ENCODE measurements at places on chromosomes 7 and 10.

- no peak for DNase-seq
These were observed 1190.9 kb downstream of the TYW1 start for GRCh38 chr7:68187532-68187931.

- DNase-seq, result no peak
These were observed 171.1 kb downstream of the CUX1 start for GRCh38 chr7:101988513-101988912.

GRCh38 chr10:103980288-103980906 is 13.5 kb downstream of the SLK start:
- DNase-seq, result no peak

DNA sequence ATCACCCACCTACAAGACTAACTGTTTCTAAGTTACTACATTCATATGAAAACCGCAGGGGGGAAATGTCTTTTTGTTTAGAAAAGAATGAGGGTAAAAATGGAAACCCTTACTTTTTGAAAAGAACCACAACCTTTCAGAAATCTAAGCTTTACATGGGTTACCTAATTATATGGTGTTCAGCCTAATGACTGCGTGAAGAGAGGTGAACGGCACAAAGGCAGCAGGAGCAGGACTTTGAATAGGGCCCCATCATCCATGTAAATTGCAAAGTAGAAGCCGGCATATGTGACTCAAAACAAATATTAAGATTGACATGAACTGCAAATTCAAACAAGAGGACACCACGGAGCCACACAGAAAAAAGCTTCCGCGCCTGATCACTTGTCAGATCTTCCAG is 25.1 kb downstream of the NEBL start:
- no peak for DNase-seq

DNA sequence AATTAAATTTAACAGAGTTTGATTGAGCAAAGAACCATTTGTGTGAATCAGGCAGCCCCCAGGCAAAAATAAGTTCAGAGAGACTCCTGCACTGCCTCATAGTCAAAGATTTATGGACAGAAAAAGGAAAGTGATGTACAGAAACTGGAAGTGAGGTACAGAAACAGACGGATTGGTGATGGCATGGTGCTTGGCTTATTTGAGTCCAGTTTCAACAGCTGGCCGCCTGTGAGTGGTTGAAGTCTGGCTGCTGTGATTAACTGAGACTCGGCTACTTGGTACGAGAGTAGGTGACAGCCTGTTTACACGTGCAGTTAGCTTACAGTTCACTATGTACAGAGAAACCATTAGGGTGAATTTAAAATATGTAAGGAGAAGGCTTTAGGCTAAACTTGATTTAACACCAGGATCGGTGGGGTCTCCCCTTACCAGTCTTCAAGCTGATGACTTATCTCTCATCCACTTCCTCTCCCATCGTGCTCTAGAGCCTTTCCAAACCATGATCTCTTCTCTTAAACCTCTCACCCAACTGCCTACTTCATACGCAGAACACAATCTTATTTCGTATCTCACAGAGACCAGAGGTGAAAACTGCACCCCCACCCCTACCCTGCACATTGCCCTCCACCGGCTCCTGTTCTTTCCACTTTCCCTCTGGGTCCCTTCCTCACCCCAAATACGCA is 5.0 kb upstream of the MSMB start:
- DNase-seq, result no peak

GRCh38 chr7:148783801-148784527 is 85.3 kb downstream of the CUL1 start:
- DNase-seq, result no peak

DNA sequence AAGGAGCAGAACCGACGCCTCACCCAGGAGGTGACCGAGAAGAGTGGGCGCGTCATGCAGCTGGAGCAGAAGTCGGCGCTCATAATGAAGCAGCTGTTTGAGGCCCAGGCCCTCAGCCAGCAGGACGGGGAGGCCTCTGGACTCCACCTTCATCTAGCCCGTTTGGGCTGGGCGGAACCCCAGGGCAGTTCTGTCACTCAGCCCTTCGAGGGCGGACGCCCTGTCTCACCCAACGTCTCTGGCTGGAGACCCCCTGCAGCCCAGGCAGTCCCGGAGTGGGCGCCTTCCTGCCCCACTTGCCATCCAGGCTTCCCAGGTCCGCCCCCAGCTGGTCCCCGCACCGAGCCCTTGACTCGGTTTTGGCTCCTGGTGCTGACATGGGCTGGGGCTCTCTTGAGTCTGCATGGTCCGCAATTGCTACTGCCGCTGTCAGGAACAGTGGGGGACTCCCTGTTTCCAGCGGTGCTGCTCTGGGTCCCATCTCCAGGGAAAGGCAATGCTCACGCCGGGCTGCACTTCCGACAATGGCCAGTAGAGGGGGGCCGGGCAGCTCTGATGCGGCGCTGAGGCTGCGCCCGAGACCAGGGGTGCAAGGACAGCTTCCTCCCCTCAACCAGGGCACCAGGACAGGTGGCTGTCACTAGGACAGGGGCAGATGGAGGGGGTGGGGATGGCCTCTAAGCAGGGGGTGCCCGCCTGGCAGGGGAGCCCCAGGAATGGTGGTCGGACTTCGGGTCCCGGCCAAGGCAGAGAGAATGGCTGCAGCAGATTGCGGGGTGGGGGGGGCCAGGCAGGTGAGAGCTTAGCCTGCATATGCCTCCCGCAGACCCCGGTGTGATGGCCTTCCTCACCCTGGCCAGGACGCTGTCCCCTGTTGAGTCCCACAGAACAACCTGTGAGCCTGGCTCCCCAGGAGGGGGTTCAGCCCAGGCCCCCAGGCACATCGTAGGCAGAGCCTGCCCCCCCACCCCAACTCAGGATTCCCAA is 71.2 kb upstream of the KCTD7 start:
- DNase-seq, result peak; percentile 82

GRCh38 chr7:75957021-75957736 is 37.2 kb downstream of the TMEM120A start:
- DNase-seq, result no peak

DNA sequence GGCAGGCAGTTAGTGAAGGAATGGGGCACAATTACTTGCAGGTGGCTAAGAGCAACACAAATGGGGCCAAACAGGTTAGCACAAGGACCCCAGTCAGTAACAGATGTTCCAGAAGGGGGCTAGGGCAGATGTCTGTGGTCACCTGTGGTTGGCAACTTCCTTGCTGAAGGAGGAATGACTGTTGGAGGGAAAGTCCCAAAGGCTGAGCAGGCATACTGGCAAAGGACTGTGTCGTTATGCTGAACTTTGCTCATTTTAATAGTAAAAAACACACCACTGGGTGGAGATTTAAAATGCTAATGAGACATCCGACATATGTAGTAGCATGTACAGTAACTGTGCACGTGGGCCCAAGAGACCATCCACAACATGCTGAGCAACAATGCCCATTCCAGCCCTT is 511.6 kb downstream of the CALN1 start:
- no peak for DNase-seq

DNA sequence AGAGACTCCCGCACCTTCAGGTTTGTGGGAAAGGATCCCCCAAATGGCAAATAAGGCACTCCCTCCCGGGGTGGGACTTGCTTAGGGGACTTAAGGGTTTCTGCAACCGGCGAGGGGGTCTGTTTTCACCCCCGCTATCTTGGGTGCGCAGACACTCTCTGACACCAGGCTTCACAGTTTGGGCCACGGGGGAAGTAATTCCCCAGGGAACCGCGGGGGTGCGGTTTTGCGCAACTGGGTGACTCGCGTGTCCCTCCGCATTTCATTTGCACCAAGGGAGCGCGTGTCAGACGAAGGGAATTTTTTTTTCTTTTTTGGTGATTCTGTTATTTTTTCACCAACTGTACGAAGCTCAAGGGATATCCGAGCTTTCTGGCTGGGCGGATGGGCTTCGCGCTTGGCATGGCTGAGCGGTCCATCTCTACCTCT is 1.7 kb downstream of the GRM8 start:
- DNase-seq, result no peak

DNA sequence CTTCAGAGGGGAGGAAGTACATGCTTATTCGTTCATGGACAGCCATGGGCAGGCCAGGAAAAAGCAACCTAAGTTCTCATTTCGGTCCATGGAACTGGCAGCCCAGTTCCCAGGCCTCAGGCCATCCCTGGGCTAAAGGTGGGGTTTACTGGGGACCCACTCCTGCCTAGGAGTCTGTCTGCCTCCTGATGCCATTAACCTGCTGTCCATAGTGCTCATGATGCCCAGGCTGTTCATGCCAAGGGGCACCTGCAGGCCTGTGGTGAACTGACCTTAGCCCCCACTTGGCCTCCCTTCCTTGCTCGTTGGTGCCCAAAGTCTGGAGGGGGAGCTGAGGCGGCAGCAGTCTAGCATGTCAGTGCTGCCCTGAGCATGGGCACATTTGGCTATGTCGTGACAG is 450.2 kb upstream of the MBL2 start:
- no peak for DNase-seq

DNA sequence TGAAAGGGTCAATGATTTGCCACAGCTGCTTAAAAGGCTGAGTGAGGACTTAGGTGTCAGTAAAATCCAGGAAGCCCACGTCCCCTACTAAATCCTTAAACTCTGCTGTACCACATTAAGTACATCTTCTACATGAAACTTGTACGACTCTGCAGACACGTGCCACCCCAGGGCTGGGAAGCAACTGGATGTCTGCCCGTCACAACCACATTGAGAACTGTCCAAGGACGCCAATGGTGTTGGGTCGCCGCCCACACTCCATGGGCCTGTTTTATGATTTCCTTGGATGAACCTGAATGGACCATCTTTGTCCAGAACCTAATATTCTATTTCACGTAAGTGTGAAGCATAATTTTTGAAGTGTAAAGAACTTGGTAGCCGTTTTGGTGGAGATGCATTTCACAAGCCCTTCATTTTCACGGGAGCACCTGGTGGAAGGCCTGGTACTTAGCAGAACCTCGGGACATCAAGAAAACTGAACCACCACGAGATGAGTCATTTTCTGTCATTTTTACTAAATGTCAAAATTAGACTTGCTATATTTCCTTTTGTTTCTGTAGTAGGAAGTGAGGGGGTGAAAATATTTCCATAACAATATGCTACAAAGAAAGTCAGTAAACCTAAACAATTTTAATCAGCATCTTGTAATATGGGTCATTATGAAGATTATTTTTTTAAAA is 134.9 kb downstream of the SFMBT2 start:
- DNase-seq, result no peak

DNA sequence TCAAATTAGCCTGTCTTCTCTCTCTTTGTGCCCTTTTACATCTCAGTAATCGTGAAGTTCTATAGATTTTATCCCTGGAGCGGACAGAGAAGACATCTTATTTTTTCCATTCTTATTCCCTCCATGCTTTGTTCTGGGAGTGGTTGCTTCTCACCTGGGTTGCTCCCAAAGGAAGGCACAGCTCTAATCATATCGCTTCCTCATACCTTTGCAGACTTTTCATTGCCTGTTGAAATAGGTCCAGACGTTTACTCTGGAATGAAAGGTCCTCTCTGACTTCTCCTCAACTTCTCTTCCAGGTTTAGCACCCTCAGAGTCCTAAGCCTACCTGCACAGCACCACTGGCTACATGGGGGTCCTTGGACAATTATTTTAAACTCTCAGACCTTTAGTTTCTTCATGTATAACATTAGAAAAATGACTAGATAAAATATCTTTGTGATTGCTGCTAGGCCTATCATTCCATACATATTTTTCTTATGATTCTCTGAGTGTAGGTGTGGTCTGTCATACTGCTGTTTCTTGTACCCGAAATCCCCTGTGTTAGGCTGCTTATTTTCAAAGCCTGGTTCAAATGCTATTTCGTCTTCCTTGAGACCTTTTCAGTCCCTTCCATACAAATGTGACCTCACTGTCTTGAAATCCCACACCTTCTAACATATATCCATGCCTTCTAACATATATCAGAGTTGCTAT is 418.1 kb downstream of the GFRA1 start:
- DNase-seq, result no peak

- no peak for DNase-seq
These were observed 480.6 kb downstream of the DNAJB6 start for GRCh38 chr7:157817433-157817832.

- no peak for DNase-seq
These were observed 45.7 kb downstream of the BEND7 start for GRCh38 chr10:13483073-13483472.

DNA sequence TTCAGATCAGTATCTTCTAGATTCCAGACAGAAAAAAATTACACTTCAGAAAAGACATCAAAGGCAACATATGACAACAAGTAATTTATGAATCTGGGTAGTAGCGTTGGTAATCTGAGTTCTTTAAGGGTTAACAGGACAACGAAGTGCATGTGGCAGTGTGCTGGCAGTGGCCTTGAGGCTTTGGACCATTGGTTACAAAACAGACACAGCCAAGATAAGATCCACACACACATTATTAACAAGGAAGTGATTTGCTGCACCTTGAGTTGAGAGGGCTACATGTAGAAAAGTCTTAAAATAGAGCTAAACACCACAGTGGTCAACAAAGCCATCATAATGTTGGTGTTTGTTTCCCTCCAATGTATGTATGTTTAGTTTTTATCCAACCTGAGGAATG is 40.6 kb downstream of the AKR1D1 start:
- DNase-seq, result no peak

DNA sequence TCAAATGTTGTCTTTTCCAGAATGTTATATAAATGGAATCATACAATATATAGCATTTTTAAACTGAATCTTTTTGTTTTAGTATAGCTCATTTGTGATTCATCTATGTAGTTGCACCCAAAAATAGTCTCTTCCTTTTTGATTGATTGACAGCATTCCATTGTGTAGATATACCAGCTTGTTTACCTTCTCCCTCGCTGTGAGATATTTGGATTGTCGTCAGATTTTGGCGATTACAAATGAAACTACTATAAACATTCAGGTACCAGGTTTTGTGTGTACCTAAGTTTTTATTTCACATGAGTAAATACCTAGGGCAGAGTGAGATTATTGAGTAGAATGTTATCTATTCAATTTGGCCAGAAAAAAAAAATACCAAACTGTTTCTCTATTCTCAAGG is 584.7 kb upstream of the SORCS1 start:
- no peak for DNase-seq

DNA sequence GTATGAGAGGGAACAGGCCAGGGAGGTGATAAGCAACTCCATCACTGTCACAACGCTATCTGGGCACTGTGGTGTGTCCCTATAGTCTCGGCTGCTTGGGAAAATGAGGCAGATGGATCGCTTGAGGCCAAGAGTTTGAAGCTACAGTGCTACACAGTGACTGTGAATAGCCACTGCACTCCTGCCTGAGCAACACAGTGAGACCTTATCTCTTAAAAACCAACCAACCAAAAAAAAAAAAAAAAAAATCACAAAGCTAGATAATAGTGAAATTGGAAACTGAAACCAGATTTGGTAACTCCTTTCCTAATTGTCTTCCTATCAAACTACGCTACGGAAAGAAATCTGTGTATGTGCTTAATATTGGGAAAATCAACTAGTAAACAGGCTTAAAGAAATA is 14.1 kb downstream of the MICU1 start:
- DNase-seq, result no peak

DNA sequence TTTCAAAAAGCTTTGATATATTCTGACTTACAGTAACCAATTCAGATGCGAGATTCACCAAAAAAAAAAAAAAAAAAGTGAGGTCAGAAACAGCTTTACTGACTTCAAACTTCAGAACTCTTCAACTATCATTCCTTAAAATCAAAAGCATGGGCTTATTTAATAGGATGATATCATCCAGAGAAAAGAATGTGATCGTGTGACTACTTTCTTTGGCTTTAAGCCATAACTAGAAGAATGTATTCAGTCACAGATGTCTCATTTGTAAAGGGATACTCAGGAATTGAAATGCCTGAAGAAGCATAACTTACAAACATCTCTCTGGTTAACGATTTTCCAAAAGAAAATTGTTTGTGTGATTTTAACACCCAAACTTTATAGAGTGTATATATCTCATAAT is 11.5 kb downstream of the TPK1 start:
- DNase-seq, result no peak

Data from activated CD4-positive, alpha-beta T cell treated with anti-CD3 and anti-CD28 coated beads for 48 hours (primary cell).